ENCODE measurements at places on chromosomes 2 and 18.

DNA sequence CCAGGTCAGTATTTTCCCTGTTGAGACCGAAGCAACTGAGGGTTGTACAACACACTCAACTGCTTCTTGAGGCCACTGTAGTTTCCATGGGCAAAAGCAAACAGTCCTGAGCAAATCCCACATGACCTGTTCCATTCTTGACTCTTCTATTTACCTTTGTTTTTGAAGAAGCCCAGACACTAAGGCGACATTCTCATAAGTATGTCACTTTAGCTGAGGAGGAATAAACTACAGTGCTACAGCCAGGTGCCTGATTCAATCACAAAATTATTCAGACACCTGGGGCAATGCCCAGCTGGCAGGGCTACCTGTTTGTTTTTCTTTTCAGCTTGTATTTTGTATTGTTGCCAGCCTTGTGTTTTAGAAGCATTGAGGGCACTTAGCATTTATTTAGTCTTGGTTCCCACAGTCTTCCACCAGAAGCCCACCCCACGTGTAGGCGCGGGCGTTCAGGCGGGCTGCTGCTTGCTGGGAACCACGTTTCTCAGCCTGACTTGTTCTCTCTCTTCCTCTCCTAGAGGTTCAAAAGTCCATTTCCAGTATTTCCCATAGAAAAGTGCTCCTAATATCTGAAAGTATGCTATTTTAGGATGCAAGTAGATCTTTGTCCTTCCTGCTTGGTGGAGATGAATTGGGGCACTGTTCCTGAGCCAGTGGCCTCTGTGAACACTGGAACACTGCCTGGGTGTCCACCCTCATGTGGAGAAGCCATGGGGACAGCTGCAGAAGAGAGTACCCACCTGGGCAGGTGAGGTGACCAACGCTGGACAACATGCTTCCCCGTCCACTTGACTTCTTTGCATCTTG lies 99.0 kb upstream of the COPS8 start:
- no peak for DNase-seq

- no peak for DNase-seq
Observed at GRCh38 chr18:28040211-28040610, 136.7 kb downstream of the CDH2 start.

DNA sequence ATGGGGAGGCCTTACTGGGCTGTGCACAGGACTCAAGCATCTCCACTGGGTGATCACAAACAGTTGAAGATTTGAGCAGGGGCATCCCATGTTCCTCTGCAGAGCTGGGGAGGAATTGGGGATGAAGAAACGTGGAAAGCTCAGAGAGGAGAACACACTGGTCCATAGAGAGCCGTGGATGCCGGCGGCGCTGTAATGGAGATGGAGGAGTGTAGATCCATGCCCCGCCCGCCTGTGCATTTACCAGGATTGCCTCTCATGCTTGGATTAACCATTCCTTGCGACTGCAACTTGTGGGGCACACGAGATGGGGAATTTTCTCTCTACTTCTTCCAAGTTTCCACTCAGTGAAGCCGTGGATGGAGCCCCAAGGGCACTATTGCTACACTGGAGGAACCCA lies 115.9 kb downstream of the NCK2 start:
- DNase-seq = no peak

GRCh38 chr18:49645841-49646351 lies 84.0 kb downstream of the LIPG start:
- DNase-seq = no peak

GRCh38 chr2:182069416-182069815 lies 83.8 kb downstream of the PPP1R1C start:
- no peak for DNase-seq

GRCh38 chr2:177728920-177729319 lies 336.3 kb downstream of the AGPS start:
- no peak for DNase-seq

- DNase-seq = no peak
Observed at GRCh38 chr2:181411105-181411849, 45.9 kb upstream of the ITGA4 start.

- no peak for DNase-seq
Observed at GRCh38 chr2:219042750-219043149, 1.4 kb upstream of the CFAP65 start.

GRCh38 chr2:121810959-121811853 lies 55.8 kb downstream of the TSN start:
- DNase-seq = no peak

GRCh38 chr2:80459028-80459427 lies 154.5 kb upstream of the LRRTM1 start:
- DNase-seq = no peak

DNA sequence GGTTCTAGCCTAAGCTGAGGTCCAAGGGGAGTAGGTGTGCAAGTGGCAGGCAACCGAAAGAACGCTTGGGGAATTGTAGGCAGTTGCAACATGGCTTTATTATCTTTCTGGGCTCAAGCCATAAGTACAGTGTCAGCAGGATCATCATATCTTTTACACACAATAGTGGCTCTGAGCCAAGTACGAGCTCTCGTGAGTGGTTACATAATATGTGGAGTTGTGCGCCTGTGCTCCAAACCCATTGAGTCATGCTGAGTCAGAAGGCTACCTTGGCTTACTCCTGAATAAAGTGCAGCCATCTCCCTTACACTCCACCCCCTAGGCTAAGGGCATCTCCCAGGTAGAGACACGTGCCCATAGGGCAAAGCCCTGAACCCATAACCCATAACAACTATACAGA lies 233.9 kb downstream of the SATB2 start:
- no peak for DNase-seq

GRCh38 chr18:8735274-8735673 lies 29.9 kb downstream of the MTCL1 start:
- DNase-seq = no peak

- no peak for DNase-seq
Observed at GRCh38 chr2:144796164-144796563, 276.2 kb upstream of the ZEB2 start.

- DNase-seq = no peak
Observed at GRCh38 chr2:9306911-9307310, 100.3 kb downstream of the ASAP2 start.

DNA sequence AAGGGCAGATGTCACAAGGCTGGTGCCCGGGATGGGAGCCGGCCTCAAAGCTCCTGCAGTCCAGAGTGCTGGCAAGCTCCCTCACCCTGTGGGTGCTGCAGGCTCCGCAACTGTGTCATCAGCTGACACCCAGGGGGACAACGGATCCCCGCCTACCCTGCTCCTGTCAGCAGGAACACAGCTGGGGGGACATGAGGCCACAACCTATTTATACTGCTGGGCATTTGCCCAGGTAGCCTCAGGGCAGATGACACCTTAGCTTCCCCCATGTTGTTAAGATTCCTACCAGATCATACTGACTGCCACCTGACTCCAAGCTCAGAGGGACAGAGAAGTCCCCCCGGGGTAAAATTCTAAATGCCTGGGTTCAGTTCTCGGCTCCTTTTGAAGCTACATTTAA lies 1.2 kb downstream of the ANKRD23 start:
- no peak for DNase-seq

DNA sequence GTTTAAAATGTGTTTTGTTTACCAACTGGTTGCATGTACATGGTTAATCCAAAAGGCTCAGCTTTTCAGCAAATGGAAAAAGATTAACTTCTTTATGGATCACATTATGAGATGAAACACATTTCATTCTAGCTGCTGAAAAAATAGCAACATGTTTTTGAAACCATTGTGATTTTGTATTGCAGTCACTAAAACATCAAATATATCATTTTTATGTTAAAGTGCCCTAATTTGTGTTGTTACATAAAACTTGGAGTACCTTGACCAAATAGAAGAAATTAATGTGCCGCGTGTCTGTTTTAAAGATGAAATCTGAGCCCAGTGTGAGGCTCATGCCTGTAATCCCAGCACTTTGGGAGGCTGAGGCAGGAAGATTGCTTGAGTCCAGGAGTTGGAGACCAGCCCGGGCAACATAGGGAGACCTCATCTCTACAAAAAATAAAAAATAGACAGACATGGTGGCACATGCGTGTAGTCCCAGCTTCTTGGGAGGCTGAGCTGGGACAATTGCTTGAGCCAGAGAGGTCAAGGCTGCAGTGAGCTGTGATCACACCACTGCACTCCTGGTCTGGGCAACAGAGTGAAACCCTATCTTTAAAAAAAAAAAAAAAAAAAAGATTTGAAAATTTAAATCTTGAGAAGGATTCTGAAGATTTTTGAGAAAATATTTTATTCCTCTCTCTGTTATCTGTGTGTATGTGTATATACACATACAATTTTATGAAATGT lies 96.6 kb downstream of the FMNL2 start:
- DNase-seq = no peak

DNA sequence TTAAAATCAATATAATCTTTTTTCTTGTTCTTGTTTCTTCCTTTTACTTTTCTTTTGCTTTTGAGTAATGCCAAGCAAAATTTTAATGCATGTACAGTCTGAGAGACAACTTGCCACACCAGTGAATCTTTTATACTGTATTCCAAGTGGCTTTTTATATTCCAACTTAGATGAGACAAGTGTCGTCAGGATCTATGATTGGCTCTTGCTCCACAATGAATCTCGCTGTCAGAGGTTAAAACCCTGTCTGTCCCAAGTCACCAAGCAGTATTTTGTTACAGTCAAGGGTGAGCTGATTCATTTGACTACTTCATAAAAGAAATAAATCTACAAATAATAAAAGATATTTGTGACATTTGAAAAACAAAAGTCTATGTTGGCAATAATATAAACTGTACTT lies at the start of gene MSTN:
Gene MSTN (minus strand): TSS at position 129 of the 400 bp plus-strand sequence. CDS start 133 bp downstream, outside the sequence.
- no peak for DNase-seq

DNA sequence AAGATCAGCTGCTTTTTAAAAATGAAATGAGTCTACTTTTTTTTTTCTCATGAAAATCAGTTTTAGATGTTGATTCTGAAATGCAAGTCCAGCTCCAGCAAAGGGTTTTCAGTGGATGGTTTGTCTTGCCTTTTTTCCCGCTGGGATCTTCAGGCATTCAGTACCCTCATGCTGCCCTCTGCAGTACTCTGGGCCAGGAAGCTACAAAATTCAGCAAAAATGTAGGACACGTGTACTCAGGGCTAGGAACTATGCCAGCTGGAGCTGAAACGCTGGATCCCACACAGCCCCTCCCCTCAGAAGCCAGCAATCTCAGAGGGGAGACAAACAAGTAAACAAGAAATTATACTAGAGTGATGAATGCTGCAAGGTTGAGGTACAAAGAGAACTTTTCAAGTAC lies 97.3 kb downstream of the MMADHC start:
- no peak for DNase-seq

DNA sequence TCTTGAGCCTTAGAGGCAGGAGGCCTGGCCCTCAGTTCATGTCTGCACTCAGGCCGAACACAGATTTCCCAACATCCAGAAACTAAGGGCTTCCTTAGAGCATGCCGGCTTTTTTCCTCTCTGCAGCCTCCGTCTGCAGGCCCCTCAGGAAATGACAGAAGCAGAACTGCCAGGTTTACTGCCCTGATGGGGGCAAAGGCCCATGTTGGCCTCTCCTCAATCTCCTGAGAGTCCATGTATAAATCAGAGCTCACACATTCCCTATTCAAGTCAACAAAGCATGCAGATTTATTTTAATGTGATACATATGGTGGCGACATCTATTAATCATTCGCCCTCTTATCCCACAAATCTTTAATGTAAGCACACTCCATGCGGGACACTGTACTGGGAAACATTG lies 475.6 kb upstream of the HS6ST1 start:
- DNase-seq = no peak

GRCh38 chr2:12243381-12243780 lies 473.4 kb upstream of the TRIB2 start:
- no peak for DNase-seq

DNA sequence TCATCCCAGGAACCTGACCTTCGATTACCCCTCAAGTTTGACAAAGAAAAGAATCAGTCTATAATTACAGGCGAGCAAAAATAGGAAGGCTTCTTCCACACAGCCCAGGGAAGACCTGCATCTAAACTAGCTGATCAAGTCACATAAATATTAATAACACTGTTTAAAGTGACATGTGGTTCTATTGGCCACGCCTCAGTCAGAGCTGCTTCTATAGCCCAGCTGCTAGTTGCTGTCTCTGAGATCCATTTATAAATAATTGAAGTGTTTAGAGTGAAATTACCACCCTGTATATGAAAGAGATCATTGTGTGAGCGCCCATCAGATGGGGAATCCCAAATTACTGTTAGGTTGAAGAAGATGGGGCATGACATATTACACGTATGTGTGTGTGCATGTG lies 426.0 kb downstream of the CDH2 start:
- DNase-seq = no peak

DNA sequence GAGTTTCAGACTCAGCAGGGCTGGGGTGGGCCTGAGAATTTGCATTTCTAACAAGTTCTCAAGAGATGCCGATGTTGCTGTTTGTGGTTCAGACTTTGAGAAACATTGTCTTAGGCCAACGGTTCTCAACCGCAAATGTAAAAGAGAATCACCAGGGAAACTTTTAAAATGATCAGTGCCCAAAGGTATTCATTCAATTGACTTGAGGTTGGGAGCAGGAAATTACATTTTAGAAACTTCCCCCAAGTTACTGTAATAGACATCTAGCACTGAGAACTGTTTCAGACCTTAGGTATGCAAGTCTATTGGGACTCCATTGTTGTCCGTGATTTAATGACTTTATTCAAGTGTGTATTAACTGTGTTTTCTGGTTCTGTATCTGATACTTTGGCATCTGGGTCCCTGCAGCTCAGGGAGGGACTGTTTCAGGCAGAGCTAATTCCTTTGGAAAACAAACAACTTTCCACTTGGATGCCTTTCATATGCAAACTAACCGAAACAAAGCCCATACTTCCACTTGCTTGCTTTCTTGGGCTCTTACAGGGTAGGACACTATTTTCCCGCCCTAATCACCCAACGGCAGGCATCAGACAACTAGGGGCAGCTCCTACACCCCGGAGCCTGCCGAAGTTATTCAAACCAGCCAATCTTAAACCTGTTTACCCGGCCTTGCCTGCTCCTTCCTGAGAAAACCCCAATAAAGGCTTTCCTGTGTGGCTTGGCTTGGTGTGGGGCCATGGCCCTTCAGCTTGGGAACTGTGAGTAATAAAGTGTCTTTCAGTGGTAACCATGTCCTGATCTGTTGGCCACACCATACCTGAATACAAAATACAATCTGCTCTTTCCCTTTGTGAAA lies 97.6 kb downstream of the POLE4 start:
- no peak for DNase-seq

Measured in stimulated activated CD4-positive, alpha-beta T cell treated with anti-CD3 and anti-CD28 coated beads, Interleukin-4, amount 100 ng/mL, for 1 hour (primary cell).